ENCODE measurements at places on chromosomes 6 and 20.

DNA sequence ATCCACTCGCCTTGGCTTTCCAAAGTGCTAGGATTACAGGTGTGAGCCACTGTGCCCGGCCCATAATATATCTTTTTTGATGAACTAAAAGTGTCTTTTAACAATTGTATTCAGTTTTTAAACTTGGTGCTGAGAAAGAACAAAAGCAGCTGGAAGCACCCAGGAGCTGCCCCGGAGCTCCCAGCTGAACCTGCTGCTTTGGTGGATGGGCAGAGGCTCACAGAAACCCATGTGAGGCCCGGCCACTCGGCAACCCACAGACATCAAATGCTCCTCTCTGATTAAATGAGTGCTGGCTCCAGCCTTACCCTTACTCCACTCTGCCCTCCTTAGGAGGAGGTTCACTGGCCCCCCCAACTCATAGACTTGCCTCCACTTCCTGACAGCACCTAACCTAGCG, 59.4 kb upstream of the FRMD1 start:
- DNase-seq: no peak

DNA sequence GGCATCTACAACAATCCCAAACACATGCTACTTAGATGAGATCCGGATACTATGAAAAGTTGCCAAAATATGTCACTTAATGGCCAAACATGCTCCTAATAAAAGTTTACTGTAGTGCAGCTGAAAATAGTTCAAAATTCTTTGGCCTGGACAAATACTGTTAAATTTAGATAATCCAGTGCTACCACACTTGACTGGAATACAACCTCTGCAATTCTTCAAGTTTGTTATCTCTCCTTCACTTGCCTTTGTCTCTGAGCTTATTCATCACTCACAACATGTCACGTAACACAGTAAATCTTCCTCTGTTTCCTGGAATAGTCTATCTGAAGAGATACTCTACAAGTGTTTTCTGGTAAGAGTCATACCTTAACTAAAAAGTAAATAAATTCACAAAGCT, 10.5 kb upstream of the PLN start:
- no peak for DNase-seq

DNA sequence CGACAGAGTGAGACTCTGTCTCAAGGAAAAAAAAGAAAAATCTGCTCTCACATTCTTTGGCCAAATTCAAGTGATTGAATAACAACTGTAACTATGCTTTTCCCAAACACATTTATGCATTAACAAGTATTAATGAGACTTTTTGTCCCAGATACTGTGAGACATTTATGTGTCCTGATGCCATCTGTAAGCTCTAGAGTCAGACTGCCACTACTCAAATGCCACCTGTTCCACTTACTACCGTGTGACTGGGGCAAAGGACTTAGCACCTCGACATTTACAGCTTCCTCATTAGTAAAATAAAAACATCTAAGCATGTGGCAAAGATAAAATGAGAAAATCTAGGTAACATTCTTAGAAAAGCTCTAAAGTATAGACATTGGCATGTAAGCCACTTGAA, 178.1 kb upstream of the MARCKS start:
- DNase-seq: no peak

DNA sequence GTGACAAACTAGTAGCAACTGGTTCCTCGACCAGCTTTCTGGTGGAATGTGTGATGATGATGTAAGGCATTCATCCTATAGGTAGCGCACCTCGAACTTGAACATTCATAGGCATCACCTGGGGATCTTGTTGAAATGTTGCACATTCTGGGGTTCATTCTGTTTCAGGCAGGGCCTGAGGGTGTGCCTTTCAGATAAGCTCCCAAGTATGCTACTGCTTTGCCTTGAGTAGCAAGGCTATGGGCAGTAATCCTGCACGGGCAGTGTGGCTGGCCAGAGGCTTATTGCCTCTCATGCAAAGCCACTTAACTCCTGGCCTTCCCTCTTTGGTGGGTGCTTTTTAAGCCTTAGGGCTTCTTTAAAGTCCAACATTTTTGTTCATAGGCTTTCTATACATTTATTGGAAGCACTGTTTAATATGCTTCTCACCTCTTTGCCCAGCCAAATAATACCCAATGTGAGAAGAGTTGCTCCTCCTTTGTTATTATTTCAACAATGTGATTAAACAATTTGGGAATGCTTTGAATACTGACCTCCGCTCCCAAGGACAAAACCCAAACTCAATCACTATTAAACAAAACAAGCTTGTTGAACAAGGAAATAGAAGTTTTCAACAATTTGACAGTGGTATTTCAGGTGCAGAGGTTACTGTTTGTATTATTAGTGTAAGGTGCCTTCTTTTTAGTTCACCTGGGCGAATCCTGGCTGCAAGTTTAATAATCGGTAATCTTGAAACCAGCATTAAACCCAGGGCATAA, 57.5 kb downstream of the JARID2 start:
- no peak for DNase-seq

GRCh38 chr6:106658469-106658868, 29.1 kb downstream of the QRSL1 start:
- peak; percentile 5 for DNase-seq

- no peak for DNase-seq
These were observed 235.8 kb downstream of the ALDH8A1 start for GRCh38 chr6:134714113-134714512.

DNA sequence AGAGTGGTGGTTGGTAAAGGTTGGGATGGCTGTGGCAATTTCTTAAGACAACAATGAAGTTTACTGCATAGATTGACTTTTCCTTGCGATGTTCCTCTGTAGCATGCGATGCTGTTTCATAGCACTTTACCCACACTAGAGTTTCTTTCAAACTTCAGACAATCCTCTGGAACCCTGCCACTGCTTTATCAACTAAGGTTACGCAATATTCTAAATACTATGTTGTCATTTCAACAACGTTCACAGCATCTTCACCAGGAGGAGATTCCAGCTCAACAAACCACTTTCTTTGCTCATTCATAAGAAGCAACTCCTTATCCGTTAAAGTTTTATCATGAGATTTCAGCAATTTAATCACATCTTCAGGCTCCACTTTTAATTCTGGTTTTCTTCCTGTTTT, 161.2 kb upstream of the NRSN1 start:
- DNase-seq: no peak
